ENCODE measurements at places on chromosomes 3 and 15.
A peak's percentile ranks its signal among the peaks of the same experiment; 100 is the strongest.

DNA sequence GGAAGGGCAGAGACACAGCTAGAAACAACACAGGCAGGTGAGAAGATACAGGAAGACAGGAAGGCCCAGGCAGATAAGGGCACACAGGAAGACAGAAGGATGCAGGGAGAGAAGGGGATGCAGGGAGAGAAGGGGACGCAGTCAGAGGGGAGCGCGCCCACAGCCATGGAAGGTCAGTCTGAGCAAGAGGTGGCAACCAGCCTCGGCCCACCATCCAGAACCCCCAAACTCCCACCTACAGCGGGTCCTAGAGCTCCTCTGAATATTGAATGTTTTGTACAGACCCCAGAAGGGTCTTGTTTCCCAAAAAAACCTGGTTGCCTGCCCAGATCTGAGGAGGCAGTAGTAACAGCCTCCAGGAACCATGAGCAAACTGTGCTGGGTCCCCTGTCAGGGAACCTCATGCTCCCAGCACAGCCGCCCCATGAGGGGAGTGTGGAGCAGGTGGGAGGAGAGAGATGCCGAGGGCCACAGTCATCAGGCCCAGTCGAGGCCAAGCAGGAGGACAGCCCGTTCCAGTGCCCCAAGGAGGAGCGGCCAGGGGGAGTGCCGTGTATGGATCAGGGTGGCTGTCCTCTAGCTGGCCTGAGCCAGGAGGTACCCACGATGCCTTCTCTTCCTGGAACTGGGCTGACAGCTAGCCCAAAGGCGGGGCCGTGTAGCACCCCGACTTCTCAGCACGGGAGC lies 27.6 kb upstream of the SLC28A1 start:
- no peak for DNase-seq

DNA sequence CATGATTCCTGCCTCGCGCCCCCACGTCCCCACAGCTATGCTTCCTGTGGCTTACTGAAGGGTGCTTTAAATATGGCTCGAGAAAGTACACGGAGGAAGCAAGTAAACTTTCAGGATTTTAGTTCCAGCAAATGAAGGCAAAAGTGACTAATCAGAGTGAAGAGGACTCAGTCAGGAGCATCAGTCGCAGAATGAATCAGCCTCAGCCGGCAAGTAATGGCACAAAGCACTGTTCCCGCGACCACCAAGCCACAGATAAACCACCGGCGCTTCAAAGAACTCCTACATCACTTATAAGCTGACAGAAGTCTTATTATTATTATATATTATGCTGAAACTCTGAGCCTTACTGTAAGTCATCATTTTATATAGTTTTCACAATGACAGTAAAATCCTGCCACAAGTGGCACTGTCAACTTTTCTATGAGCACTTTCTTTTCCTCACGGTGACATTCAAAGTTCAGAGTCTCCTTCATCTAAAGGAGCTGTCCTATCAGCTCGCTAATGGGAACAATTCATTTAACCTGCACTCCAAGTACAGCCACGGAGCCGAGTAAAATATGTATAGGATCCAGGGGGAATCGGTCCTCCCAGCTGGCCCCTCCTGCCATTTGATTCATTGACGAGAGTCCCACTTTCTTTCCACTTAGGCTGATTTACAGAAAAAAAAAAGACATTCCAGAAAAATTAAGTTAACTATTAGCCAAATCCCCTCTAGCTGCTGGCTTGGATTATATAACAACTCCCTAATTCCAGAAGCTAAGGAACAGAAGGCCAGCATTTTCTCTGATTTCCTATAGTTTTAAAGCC lies 217.0 kb upstream of the ICE2 start:
- peak; percentile 78 for DNase-seq

DNA sequence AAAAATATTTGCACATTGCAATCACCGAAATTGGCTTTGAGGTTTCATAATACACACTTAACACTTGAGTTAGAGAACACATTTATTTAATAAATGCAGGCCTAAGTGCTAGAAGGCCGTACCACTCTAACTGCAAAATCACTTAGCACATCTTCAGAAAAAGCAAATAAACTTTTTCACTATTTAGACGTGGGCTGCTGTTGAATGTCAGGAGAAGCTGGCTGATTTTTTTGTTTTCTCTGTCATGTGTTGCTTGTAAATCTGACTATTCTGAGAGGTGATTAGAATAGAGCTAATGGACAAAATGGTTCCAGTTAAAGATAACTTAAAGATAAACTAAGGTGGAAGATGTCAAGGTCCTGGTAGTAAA lies 265.1 kb downstream of the FOXP1 start:
- DNase-seq, result no peak

DNA sequence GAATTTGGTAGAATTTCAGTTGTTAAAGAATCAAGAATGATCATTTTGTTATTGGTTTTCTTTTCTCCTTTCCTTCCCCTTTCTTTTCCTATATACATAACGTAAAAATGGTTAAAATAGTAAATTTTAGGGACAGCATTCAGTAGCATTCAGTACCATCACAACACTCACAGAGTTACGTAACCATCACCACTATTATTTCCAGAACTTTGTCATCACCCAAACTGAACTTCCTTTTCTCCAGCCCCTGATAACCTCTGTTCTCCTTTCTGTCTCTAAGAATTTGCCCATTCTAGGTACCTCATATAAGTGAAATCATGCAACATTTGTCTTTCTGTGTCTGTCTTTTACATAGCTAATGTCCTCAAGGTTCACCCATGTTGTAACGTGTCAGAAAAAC lies 165.3 kb downstream of the AKAP13 start:
- DNase-seq, result no peak

DNA sequence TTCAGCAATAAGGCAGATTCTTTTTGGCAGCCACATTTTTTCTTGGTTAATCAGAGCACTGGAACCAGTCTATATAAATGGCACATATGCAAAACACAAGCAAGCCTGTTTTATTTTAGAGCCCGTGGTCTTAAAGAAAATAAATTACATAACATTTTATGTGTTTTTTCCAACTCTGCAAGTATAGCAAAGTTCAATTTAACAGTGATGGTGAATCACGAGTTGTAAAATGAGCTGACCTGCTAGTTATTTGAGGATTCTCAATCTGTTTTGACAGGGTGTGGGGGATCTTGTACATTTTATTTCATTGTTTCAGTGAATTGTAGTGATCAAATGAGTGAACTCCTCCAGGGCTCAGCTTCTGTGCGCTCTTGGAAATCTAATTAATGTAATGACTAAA lies 2.7 kb downstream of the ARHGEF26 start:
- DNase-seq, result no peak

DNA sequence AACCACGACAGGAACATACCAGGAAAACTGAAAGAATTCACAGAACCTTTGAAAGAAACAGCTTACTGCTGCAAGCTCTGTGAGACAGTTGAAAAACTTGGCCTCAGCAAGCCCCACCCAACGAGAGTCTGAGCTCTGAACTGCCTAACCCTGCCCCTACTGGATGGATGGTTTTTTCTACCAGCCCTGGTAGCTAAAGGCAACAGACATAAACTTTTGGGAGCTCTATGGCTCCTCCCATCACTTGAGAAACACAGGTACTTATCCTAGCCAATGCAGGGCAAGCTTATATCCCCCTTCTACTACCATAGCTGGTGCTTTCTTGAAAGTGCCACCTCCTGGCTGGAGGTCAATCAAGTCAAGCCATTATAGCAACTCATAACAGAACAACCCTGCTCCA lies 471.8 kb downstream of the GRM7 start:
- no peak for DNase-seq

DNA sequence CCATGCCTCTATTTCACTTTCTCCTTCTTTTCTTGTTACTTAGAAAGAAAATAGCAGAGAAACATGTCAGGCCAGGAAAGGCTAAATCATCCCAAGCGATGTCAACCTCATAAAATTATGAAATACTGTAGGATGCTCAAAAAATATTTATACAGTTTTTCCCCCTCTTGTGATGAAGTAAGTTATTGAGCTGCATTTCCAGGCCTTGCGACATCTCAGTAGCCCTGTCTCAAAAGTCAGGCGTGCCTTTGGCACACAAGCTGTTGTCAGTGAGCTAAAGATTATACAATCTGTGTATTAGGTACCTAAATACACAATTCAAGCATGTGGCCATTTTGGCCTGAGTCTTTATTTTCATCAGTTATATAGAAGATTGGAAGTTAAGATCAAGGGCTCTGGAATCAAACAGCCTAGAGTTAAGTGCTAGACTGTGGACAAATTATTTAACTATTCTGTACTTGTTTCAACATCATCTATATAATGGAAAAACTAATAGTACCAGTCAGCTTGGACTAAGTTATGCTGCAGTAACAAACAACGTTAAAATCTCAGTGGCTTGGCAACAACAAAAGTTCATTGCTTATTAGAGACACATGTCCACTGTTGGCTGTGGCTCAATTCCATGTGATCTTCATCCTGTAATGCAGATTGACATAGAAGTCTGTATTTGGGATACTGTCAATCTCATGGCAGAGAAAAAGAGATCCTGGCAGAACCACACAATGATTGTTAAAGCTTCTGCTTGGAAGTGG lies 406.4 kb upstream of the PROK2 start:
- DNase-seq, result no peak

GRCh38 chr15:39213385-39213840 lies 367.5 kb upstream of the THBS1 start:
- no peak for DNase-seq

All from activated T-helper 9 cell treated with anti-CD3 and anti-CD28 coated beads, Interleukin-2, amount 50 U/mL, for 16 hours (primary cell).